ENCODE measurements at places on chromosomes 1 and 21. TPM values are rescaled to one million over a fixed set of nuclear protein-coding genes. Genes with fewer than 3 reads are reported as not detected.

DNA sequence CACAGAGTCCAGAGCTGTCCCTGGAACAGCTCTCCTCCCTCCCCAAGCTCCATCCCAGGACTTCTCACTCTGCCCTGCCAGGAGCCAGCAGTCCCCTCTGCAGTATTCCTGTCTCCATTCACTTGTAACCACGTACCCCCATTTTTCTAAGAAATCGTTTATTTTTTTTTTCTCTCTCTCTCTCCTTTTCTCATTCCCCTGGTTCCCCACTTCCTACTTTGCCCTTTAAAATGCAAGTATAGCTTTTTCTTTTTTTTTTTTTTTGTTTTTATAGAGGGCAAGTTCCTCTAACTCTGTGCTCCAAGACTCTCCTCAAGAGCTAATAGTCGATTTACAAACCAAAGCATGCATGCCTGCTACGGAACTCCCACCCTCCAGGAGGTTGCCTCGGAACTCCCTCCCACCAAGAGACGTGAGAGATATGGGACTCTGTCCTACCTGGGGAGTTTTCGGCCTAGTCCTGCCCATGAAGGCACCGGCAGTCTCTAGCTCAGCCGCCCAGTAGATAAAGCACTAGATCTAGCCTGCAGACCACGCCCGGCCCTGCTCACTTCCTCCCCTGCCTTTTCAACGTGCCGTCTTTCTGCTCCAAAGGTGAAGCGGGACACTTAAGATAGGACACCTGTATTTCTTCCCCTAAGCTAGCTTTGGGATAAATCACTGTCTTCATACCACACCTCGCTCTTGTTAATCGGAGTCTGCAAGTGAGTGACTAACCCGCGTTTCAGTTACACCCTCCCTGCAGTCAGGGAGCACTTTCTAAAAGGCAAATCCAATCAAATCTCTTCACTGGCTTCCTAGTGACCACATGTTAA lies 27.7 kb downstream of the TNFRSF9 start:
- no peak for DNase-seq

GRCh38 chr1:1069711-1070676 lies 4.1 kb downstream of the RNF223 start:
- DNase-seq = no peak

- DNase-seq = no peak
Measured at GRCh38 chr1:84913555-84913892, 20.5 kb upstream of the LPAR3 start.

DNA sequence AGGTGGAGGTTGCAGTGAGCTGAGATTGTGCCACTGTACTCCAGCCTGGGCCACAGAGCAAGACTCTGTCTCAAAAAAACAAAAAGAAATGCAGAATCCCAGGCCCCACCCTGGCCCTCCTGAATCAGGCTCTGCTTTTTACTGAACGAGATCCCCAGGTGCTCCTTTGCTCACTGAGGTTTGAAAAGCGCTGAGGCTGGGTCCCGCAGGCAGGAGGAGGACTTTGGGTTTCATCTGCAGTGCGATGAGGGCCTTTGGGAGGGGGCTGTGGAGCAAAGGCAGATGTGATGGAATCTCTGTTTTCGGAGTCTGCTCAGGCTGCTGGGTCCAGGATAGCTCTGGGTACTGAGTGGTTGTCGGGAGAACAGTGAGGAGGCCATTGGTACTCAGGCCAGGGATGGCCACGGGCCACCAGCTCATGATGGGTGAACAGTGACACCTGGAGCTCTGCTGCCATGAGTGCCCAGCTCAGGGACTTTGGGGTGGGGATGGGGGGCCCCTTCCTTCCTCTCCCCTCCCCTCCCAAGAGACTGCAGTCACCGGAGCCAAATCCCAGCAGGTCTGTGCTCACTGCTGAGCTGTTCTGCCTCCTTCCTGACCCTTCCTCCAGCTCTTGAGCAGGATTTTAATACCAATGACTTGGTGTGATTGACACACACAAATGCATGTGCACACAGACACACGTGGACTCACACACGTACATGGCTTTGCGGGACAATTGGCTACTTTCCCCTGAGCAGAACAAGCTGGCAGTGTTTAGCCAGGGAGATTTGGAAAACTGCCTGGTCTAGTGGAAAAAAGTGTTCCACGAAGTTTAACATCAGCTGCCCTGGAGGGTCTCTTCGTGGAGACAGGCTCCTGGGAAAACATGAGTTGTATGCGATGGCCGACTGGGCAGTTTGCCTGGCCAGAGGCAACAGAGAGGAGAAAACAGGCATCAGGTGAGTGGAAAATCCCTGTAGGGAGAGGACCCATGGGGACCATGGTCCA lies 3.6 kb upstream of the DHRS3 start:
- no peak for DNase-seq

GRCh38 chr1:62436039-62436465 lies 797 bp upstream of the USP1 start:
- DNase-seq = no peak

- no peak for DNase-seq
Measured at GRCh38 chr1:55700359-55701130, 485.4 kb upstream of the USP24 start.

The CDC7 gene
- total RNA-seq = 0.52 TPM

GRCh38 chr1:25550155-25550506 lies 6.7 kb downstream of the LDLRAP1 start:
- no peak for DNase-seq

GRCh38 chr1:218476385-218476784 lies 131.2 kb downstream of the TGFB2 start:
- DNase-seq = no peak

DNA sequence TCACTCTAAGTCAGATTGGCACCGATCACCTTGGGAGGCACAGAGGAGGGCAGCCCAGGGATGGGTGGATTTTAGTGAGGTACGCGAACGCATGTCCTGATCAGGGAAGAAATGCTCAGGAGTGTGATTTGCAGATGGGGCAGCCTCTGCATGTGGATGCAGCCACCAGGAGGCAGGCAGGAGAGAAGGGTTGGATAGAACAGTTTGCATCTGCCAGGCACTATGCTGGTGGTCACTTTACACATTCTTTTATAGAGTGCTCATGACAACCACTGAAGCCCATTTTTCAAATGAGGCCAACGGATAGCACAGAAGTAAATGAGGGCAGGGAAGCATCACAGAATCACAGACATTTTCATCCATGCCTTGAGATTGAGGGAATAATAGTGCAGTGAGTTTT lies 5.7 kb downstream of the LAMB3 start:
- no peak for DNase-seq

- DNase-seq = no peak
Measured at GRCh38 chr1:154716614-154717527, 108.9 kb upstream of the ADAR start.

- DNase-seq = no peak
Measured at GRCh38 chr1:212692774-212693644, 6.6 kb downstream of the BATF3 start.

- peak; percentile 97 for DNase-seq
Measured at GRCh38 chr21:45287438-45288391, at the start of gene POFUT2. Gene POFUT2, minus strand, starts transcription at chr21:45287895. Its CDS starts 24 bp downstream, at chr21:45287871.

- no peak for DNase-seq
Measured at GRCh38 chr1:44684525-44684924, 10.0 kb downstream of the ARMH1 start.
